ENCODE measurements at places on chromosomes 3 and 15.

DNA sequence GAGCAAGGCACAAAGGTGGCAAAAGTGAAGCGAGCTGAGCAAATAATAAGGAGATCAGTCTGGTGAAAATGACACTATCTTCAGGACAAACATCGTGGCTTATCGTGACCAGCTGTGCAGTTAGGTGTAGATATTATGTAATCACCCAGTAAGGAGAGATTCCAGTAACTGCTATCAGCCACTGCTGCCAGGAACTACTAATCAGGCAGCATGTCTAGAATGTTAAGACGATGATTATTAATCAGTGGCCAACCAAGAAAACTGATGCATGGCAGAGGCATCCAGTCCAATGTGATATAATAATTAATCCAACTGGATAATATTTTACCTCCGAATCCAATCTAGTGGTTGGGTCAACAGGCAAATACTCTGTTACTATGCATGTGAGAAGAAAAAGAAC, 252.7 kb upstream of the ZPLD1 start:
- H3K36me3 ChIP-seq, result no peaks in the 10 kb centered on the region
- no peaks in the 10 kb centered on the region for H3K4me1 ChIP-seq
- no peak overlapping the region for H3K27ac ChIP-seq
- H3K27me3 ChIP-seq, result no peaks in the 10 kb centered on the region

DNA sequence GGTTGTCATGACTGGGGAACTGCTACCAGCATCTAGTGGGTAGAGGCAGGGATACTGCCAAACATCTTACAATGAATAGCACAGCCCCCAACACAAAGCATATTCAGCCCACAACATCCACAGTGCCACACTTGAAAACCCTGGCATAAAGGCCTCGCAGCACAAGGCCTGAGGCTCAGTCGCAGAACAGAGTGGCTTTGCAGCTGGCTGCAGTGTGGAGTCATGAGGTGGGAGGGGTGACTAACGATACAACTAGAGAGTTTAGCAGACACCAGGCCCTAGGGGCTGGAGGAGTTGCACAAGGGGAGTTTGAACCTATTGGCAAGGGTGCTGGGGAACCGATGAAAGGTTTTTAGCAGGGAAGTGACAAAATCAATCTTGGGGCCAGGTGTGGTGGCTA, 32.1 kb downstream of the GRK7 start:
- peak overlapping the region; percentile 89 for H3K4me3 ChIP-seq
- H3K4me1 ChIP-seq, result peaks cover 39% of the 10 kb centered on the region
- peak overlapping the region; percentile 93 for H3K27ac ChIP-seq
- H3K36me3 ChIP-seq, result no peaks in the 10 kb centered on the region
- DNase-seq, result no peak

- peaks cover 3% of the 10 kb centered on the region for H3K36me3 ChIP-seq
- no peaks in the 10 kb centered on the region for H3K4me1 ChIP-seq
- no peak for DNase-seq
- H3K27ac ChIP-seq, result no peak overlapping the region
- no peak overlapping the region for H3K4me3 ChIP-seq
- no peaks in the 10 kb centered on the region for H3K27me3 ChIP-seq
Observed at GRCh38 chr3:60225848-60226247, 1025.4 kb downstream of the FHIT start.

DNA sequence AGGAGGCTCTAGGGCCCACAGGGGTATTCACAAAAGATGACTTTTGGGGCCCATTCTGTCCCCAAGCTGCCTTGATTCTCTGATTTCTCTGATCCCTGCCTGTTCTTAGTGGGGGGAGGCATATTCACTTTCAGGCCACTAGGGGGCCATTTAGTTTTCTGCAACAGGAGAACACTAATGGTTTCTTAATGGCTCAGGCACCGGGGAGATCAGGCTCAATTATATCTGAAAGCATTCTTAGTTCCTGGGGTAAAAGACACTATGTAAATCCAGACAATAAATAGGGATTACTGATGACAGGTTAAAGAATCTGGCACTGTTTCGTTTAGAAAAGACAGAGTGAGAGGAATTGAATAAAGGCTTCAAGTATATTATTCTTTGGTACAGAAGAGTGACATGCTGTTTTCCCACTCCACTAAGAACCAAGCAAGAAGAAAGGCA, 2.5 kb upstream of the INAFM2 start:
- H3K4me3 ChIP-seq, result peak overlapping the region; percentile 57
- H3K4me1 ChIP-seq, result peaks cover 18% of the 10 kb centered on the region
- DNase-seq, result no peak
- H3K27ac ChIP-seq, result peak overlapping the region; percentile 21

- H3K27me3 ChIP-seq, result no peaks in the 10 kb centered on the region
- peaks cover 25% of the 10 kb centered on the region for H3K4me1 ChIP-seq
- H3K27ac ChIP-seq, result no peak overlapping the region
- no peak for DNase-seq
Observed at GRCh38 chr15:85047271-85047948, 65.8 kb downstream of the PDE8A start.

DNA sequence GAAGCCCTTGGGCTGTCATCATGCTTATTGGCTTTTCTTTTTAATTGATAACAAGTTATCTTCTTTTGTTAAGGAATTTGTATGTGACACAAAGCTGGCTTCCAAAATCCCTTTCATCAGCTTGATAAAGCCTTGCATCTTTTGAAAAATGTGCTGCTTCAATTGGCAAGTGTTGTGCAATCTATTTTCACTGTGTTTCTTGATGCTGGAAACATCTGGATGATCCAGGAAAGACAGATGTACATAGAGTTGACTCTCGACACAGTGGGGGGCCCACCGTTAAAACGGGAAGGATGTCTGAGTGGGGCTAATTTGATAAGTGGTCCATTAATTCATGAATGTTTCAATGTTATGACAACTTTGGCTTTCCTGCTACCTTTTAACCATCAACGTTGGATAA, 158.3 kb upstream of the WNT5A start:
- no peak overlapping the region for H3K27ac ChIP-seq
- H3K4me1 ChIP-seq, result no peaks in the 10 kb centered on the region
- DNase-seq, result no peak

DNA sequence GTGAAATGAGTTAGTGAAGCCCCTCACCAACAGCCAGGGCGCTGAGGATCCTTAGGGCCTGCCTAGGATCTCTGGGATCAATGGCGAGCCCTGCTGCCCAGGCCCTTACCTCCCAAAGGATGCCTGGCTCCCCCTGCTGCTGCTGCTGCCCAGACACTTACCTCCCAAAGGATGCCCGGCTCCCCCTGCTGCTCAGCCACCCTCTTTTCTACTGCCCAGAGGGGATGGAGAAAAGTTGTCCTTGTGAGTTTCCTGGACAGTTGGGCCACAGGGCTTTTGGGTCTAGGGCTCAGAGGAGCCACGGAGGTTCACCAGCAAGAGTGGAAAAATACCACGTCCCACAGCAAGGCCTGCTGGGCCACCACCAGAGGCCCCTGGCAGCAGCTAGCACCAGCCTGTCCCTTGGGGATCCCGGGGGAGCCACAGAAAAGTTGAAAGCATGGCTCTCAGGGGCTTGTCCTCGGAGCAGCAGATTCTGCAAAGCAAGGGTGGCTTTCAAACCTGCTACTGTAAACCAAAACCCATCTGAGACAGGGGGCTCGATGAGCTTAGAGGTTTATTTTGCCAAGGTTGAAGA, 59.4 kb downstream of the SLC6A6 start:
- H3K4me3 ChIP-seq, result no peak overlapping the region
- no peaks in the 10 kb centered on the region for H3K27me3 ChIP-seq
- peaks cover 11% of the 10 kb centered on the region for H3K4me1 ChIP-seq
